NCI-H460 (cell line): ENCODE measurements at places on chromosomes 11 and 22.

DNA sequence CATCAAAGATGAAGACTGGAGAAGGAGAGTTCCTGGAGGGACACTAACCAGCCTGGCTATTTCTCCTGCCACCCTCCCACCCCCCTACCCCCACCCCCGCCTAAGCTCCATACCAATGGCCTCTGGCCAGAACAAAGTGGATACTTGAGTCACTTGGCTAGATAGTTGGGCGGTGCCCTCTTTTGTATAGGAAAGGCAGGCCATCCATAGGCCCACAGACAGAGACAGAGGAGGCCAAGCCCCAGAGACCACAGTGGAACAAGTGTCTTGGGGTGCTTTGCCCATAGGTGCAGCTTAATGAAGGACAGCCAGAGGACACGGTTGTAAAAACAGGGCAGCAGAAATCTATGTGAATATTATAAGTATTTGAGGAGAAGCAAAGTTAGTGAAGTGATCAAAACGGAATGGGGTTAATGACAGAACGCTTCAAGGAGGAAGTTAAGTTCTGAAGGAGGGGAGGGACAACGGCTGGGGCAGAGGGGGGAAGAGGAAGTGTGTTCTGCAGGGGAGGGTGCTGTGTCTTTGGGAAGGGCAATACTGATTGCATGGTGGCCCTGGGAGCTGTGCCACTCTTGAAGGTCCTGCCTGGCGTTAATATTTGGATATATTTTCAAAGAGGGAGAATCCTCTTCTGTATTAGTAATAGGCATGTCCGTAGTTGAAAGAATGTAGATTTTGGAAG lies 32.7 kb downstream of the FLI1 start:
- DNase-seq = no peak

DNA sequence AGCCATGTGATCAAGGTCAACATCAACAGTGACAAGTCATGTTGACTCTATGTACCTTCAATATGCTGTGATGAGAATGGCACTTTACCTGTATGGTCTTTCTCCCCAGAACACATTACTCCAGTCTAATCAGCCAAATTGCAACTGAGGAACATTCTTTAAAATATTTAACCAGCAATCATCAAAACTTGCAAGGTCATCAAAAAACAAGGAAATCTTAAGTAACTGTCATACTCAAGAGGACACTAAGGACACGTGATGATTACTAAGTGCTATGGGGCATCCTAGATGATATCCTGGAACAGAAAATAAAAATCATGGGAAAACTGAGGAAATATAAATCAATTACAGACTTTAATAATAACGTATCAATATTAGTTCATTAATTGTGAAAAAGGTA lies 118.9 kb downstream of the EFCAB6 start:
- no peak for DNase-seq

DNA sequence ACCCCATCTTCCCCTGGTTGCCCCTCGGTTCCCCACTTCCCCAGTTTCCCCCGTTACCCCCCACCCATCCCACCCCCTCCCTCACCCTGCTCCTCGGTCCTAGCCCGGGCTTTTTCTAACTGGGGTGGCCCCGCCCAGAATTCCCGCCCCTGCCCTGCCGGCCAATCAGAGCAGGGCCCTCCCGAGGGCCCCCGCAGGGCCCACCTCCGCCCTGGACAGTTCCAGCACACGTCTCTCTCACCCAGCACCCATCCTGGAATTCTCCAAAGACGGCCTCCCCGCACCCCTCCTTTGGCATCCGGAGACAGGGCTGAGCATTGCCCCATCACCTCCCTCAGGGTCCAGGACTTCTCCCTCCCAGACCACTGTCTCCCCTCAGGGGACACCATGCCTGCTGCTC lies at the start of gene H19:
TSS of gene H19 (minus strand) at position 88 of the 400 bp plus-strand sequence.
- no peak for DNase-seq

GRCh38 chr11:26753723-26754504 lies 32.1 kb upstream of the SLC5A12 start:
- peak; percentile 35 for DNase-seq

- no peak for DNase-seq
These were observed 39.9 kb upstream of the BLID start for GRCh38 chr11:122155765-122156527.

DNA sequence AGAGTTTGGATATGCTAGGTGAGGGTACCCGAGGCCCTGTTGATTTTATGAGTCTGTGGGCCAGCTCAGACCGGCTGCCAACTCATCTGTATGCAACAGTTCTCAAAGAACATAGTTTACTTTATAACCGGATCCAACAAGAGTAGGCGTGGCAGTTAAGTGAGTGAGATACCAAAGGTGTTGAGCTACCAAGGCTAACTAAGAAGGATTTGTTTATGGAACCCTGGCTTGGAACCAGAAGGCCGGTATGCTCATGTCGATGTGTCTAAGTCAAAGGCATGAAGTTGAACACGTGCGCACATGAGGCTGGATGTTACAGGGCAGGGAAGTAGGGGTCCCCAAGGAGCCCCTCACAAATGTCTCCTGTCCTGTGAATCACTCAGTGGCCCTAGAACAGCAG lies at the start of gene KCNJ1:
TSS of gene KCNJ1 (minus strand) at position 20 of the 400 bp plus-strand sequence. CDS start 27,053 bp downstream, outside the sequence.
- no peak for DNase-seq

DNA sequence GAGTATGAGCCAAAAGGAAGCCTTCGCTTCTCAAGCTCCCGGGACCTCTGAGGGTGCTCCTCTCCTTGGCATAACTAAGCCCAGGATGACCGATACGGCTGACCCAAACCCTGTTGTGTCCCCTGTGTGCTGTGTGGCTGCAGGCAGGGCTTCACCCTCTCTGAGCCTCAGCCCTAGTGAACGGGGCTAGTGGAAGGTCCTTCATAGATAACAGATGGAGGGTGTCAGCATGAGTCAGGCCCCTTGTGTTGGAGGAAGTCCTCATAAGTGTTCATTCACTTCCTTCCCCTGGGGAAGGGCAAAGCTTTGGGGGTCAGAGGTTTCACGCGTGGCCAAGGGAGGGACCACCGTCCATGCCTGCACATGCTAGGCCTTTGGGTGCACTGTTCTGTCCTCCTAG lies 21.5 kb downstream of the SHISAL1 start:
- no peak for DNase-seq

GRCh38 chr11:46360878-46361277 lies 13.6 kb downstream of the DGKZ start:
- DNase-seq = no peak

DNA sequence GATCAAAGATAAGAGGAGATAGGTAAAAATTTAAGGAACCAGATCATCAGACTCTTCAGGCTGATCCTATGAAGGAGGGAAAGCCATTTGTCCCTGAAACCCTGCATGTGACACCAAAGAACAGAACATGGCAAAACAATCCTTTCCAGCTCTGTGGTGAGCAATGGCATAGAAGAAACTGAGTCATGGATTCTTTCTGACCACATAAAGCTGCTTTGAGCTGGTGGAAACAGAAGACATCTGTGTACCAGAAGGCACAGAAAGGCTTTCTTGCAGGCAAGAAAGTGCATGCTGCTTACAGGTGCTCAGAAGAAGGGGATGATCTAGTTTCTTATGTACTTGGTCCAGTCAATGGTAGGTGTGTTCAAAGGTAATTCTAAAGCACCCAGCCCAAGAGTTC lies 45.0 kb upstream of the APOA1 start:
- no peak for DNase-seq

DNA sequence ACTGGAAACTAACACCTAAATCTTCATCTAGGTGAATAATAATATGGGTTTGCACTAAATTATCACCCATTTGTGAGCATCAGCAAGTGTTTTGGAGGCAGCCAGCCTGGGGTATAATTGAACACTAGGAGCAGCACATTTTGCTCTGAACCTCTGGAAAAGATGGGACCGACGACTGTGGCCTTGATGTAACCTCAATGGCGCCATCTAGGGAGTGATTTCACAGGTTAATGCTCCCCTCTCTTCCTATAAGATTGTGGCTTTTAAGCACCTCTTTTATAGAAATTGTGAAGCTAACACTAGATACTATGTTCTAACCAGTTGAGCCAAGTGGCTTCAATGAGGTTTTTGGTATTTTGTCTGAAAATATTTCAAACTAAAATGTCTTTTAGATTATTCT lies 203.7 kb downstream of the NELL1 start:
- peak; percentile 1 for DNase-seq

GRCh38 chr22:19406846-19407245 lies 24.7 kb downstream of the HIRA start:
- no peak for DNase-seq

GRCh38 chr11:75526192-75526541 lies 426 bp upstream of the GDPD5 start:
- DNase-seq = no peak

- no peak for DNase-seq
These were observed 3.6 kb downstream of the LDHA start for GRCh38 chr11:18397921-18398320.

GRCh38 chr22:22088658-22089458 lies 106.3 kb upstream of the TOP3B start:
- DNase-seq = no peak

DNA sequence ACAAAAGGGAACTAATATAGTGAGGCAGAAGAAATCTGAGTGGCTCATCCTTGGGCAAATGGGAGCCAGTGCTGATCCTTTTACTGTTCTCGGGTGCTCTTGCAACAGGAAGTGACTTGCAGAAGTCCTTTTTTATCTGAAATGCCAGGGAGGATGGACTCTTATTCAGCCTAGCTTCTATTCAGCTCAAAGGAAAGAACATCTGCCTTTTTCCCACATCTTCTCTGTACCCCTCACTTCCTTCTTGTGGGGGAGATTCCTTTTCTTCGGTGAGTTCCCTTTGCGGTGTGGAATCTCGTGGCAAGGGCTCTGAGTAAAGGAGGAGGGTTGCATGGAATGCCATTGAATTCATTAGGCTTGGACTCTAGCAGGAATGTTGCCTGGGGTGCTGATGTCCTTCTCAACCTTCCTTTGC lies 76.2 kb downstream of the ZBTB16 start:
- DNase-seq = no peak

DNA sequence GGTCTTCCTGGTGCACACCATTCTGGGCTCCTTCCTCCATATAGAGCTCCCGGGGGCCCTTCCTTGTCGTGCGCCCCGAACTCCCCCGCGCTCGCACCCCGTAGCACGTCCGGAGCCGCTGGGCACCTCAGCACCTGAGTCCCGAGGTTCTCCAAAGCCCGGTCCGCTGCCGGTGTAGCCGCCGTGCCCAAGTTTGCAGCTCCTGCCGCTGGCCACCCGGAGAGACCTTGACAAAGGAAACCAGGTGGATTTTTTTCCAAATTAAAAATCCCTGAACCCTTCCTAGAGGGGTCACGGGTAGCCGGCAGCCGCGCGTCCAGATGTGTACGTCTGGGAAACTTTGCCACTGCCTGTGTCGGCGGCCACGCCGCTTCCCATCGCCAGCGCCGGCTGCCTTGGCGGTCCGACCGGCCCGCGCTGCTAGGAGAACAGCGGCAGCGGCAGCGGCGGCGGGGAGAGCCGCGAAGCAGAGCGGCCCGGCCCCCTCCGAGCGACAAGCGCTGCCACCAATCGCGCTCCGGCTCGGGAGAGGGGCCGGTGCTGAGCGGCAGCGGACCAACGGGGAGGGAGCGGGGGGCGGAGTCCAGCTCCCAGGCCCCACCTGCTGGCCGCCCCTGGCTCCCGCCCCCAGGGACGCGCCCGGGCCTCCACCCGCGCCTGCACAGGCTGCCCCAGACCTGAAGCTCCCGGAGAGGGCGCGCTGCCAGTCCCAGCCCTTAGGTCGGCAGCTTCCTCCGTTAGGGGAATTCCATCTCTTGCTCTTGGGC lies at the start of gene GALNT18:
TSS of gene GALNT18 (minus strand) at position 433 of the 767 bp plus-strand sequence.
- peak; percentile 86 for DNase-seq

DNA sequence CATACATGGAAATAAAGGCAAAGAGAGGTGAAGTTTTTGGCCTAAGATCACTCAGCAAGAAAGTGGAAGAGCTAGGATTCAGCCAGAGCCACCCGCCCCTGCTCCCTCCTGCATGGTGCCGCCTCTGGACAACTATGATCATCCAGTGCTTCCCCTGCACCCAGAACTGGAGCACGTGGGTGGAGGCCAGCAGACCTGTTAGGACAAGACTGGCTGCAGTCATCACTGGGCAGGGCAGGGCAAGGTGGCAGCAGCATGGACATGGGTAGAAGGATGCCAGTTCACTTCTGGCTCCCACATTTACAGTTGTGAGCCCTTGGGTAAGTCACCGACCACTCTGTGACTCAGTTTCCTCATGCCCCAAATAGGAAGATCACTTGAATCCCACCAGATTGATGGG lies 131.0 kb downstream of the FBXO7 start:
- no peak for DNase-seq

- DNase-seq = no peak
These were observed 58.0 kb upstream of the MTNR1B start for GRCh38 chr11:92911478-92911877.

DNA sequence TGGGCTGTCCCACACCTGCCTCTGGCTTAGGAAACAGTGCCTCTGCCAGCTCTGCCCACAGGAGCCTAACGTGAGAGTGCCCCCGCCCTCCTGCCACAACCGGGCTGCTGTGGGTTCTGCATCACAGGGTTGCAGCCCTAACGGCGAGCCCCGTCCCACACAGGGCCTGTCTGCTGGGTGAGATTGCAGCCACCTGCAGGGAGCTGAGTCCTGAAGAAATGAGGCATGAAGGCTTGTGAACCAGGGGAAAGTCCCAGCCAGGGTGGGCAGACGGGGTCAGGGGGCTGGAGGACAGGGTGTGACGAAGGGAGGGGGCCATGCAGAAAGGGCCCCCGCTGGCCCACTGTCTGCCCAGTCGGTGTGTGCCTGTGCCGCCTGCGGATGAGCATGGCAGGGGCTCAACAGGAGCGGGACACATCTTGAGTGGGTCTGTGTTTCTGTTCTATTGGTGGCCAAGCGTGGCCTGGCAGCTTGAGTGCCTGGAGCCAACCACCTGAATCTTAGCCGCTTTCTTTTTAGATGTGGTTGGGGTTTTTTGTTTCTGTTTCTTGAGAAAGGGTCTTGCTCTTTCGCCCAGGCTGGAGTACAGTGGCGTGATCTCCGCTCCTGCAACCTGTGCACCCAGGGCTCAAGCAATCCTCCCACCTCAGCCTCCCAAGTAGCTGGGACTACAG lies 38.9 kb downstream of the CTTN start:
- no peak for DNase-seq

- no peak for DNase-seq
These were observed 1131.3 kb downstream of the BRD1 start for GRCh38 chr22:48696371-48696770.

DNA sequence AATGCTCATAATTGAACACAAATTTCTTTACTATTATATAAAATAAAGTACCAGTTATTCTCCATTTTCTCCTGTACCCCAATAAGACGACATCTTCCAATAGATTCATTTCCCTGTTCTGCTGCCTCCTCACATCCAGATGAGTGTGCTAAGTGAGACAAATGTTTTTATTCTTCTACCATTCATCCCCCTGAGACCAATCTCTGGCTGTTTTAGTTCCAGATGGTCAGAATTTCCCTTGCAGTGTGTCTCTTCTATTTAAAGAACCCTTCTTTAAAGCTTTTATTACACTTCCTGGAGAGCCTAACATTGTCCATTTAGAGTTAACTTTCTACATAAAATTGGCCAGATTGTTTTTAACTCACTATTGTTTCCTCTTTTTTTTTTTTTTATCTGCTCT lies 41.2 kb upstream of the GLYATL1 start:
- DNase-seq = no peak
